Ovary (tissue), 10 donors: ENCODE measurements at places on chromosomes 12 and 14. TPM values are rescaled to one million over a fixed set of nuclear protein-coding genes. Genes with fewer than 3 reads are reported as not detected.

OTX2 gene
- not detected for total RNA-seq

SLC6A15 gene
- 0.15 TPM for total RNA-seq

- no peak for DNase-seq
Observed at GRCh38 chr12:57770734-57771133, 1.2 kb downstream of the METTL1 start.

- DNase-seq: no peak
Observed at GRCh38 chr12:20044351-20044750, 324.0 kb upstream of the PDE3A start.

DNA sequence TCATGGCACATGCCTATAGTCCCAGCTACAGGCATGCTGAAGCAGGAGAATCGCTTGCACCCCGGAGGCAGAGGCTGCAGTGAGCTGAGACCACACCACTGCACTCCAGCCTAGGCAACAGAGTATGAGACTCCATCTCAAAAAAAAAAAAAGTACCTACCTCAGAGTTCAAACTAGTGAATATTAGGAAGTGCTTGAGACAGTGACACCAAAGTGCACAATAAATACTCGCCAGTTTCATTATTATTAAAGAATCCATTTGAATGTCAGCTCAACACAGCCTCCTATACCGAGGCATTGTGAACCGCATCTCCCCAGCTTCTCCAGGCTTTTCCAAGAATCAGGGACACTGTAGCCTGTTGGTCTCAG is 5.0 kb downstream of the GAPDH start:
- DNase-seq: no peak

GRCh38 chr12:102314821-102315220 is 117.2 kb upstream of the PMCH start:
- no peak for DNase-seq
